Natural killer cell treated with Interleukin-12 subunit alpha and Interleukin-12 subunit beta and Interleukin-15 and Interleukin-18, amount 100 ng/mL, for 72 hours (primary cell): ENCODE measurements at places on chromosomes 13 and 19. TPM values are rescaled to one million over a fixed set of nuclear protein-coding genes. Genes with fewer than 3 reads are reported as not detected.

OR7G1 gene
- not detected for total RNA-seq

SMIM44 gene
- not detected for total RNA-seq

PPFIA3 gene
- 11.3 TPM for total RNA-seq

GRCh38 chr13:105936816-105937215, 598.6 kb downstream of the EFNB2 start:
- DNase-seq: no peak

- no peak for DNase-seq
These were observed 173.1 kb upstream of the RFC3 start for GRCh38 chr13:33644581-33645543.
